NCI-H1417 treated with DMSO at 0.1 percent for 48 hours (cell line): ENCODE measurements at places on chromosomes 2 and 18.

GRCh38 chr18:25557011-25557410 is 205.0 kb upstream of the ZNF521 start:
- DNase-seq = no peak

DNA sequence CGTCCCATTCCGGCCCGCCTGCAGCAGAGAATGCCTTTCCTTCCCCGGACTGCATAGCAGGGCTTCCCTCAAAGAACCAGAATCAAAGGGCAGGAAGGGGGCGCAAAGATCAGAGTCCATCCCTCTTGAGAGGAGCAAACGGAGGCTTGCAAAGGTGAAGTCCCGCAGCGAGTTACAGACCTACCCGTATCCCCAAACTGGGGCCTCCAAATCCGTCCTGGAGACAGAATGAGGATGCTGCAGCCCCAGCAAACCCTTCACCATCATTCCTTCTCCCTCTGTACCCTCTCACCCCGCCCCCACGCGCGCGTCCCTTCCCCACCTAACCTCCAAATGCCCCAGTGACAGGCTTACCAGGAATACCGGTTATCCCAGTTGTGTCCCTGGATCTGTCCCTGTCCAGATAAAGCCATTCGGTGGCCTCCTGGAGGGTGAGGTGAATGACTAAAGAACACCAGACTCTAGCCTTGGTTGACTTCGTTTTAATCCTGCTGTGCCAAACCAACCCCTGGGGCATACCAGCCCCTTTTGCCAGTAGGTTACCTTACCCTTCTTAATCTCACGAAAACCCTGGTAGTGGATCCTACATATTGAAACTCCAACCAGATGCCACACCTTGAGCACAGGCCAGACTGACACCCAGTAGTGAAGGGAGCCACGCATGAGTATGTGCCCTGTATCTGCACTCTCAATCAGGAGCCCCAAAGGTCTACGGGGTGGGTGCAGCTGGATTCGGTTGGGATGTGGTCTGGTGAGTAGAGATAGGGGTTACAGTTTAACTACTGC is 961 bp upstream of the SLC40A1 start:
- no peak for DNase-seq

- DNase-seq = no peak
Measured at GRCh38 chr18:6052449-6052913, 157.2 kb upstream of the TMEM200C start.

GRCh38 chr2:47518497-47519146 is 115.7 kb downstream of the MSH2 start:
- no peak for DNase-seq

- no peak for DNase-seq
Measured at GRCh38 chr2:113846429-113846828, 43.5 kb upstream of the ACTR3 start.

DNA sequence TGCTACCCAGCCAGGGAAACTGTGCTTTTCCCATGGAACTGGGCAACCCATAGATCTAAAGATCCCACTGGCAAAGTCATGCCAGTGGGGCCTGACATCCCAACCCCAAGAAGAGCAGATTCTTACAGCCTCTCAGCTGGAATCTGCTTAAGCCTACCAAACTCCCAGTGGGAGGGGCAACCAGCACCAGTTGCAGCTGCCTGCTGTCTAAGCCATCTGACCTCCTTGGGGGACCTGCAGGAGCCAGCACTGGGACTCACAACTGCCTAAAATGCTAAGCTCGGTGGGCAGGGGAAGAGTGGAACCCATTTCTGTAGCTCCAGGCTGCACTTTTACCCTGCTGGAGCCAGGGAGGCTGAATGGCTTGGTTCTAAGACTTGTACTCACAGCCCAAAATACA is 770.7 kb upstream of the SLC8A1 start:
- DNase-seq = no peak

GRCh38 chr2:25273985-25274535 is 67.7 kb downstream of the DNMT3A start:
- no peak for DNase-seq

- DNase-seq = no peak
Measured at GRCh38 chr2:77629539-77629938, 107.4 kb upstream of the LRRTM4 start.

DNA sequence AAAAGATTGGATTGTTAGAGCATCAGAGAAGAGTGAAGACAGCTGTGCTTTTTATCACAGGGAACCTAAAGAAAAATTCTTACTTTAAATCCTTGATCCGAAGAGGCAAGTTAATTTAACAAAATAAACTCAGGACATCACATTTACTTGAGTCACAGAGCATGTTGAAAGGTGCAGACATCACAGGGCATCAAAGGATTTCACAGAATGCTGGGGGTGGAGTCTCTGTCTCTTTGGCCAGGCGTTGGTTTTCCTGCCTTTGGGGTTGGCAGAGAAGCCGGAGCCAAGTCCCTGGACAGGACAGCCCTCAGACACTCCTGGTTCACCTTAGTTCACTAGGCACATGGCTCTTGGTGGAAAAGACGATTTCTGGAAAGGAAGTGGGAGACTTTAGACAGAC is 56.3 kb downstream of the SH3RF3 start:
- DNase-seq = no peak

DNA sequence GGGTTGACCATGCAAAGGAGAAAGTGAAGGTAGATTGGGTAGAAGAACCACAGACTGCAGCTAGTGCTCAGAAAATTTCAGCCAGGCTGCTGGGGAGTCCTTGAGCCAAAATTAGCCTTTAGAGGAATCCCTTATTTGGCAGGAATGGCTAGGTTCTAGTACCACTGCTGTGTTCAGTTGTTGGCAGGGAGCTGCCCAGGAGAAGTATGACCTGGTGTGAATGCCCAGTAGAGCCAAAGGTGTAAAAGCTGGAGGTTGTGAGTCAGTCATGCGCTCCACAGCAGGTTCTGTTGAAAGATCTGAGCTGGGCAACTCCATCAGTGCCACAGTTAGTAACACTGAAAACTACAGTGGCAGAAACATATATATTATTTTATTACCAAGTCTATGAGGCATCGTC is 36.4 kb upstream of the TBR1 start:
- no peak for DNase-seq

GRCh38 chr2:204635478-204635877 is 90.2 kb downstream of the PARD3B start:
- no peak for DNase-seq

DNA sequence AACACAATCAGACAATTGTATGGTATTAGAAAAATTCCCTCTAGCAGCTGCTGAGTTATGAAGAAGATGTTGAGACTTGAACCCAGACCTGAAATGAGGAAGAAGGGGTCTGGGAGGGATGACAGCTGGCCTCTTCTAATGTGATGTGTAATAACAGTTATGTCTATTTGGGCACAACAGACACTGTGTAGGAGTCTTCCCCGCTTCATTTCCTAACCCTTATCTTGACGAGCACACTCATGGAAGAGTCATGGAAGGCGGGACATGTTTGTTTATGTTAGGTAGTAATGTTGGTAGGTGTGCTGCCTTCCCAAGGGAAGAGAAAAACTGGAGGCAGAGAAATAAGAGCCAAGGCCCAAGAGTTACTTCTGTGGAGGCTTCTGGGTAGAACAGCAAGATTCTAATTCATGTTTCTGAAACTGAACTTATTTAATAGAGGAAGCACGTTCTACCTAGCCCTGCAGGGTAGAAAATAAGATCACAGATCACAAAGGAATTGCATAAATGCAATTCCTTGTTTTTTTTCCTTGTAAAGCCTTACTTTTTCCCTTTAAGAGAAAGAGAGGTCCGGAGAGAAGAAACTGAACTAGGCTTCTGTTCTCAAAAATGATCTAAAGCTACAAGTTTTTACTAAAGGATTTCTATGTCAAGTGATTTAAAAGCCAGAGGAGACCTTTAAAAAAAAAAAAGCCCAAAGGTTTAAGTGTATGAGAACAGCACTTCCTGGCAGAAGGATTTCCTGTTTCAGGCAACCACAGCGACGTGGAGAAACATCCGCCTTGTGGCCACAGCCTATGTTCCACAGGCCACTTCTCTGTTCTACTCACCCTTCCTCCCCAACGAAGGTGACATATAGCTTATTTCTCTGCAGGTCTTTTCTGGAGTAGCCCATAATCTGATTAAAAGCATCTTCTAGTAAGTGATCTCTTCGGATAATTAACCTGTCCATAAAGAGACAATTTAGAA is 68.5 kb upstream of the STK17B start:
- DNase-seq = no peak

DNA sequence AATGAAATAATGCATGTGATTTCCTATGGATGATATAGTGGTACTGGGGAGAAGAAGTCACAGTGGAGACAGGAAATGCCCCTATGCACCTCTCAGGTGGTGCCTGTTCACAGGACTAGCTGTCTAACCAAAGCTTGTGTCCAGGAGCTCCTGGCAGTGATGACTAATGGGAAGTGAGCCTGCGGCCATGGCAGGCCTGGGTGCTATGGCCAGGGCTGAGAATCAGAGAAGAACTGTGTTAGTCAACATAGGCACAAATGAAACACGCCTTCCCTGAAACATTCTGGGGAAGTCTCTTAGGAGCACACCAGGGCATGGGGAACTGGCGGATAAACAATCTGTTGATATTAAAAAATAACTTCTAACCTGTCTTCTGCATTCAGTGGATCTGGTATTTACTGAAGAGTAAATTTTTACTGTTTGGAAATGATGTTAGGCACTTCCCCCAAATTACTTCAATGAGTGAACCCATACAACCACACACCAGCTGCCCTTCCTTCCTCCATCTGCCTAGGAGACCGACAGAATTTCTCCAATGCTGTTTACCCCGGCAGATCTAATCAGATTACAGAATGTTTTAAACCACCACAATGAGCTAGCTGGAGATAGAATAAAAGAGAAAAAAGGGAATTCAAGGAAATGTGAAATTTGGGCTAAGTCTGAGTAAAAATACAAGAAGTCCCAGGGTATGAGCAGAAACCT is 67.4 kb downstream of the MEP1B start:
- no peak for DNase-seq

- DNase-seq = no peak
Measured at GRCh38 chr2:174745142-174745541, 19.1 kb downstream of the CHRNA1 start.

DNA sequence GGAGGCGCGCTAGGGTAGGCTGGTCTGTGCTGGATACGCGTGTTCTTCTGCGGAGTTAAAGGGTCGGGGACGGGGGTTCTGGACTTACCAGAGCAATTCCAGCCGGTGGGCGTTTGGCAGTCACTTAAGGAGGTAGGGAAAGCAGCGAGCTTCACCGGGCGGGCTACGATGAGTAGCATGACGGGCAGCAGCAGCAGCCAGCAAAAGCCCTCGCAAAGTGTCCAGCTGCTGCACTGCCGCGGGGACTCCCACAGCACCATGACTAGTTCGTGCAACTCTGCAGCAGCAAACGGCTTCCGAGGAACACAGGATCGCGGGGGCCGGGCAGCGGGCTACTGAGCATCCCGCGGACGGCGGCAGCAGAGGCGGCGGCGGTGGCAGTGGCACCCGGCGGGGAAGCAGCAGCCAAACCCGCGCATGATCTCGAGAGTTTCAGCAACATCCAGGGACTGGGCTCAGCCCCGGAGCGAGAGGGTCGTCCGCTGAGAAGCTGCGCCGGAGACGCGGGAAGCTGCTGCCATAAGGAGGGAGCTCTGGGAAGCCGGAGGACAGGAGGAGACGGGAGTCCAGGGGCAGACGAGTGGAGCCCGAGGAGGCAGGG is 368 bp downstream of the TMEFF2 start:
- no peak for DNase-seq

- DNase-seq = no peak
Measured at GRCh38 chr2:11290211-11290610, 54.2 kb downstream of the ROCK2 start.

- DNase-seq = no peak
Measured at GRCh38 chr2:110983133-110983532, 137.6 kb upstream of the BCL2L11 start.

GRCh38 chr2:220948579-220948978 is 623.5 kb downstream of the EPHA4 start:
- no peak for DNase-seq

GRCh38 chr2:233856184-233856583 is 1.8 kb upstream of the HJURP start:
- DNase-seq = no peak

DNA sequence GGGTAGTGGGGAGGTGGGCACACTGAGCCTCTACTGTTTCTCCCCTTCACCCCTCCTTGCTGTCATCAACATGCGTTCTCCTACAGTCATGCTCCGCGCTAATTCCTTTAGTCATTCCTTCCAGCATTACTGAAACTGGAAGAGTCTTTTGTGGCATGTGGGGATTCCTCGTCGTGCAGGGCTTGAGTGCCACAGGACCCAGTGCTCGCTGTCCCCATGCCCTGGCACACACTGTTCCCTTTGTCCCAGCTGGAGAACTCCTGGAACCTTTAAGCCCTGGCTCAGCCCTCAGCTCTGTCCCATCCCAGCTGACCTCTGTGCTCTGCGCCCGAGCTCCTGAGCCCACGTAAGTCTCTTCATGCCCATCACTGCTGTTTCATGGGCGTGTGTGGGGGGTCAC is 42.1 kb downstream of the ODC1 start:
- DNase-seq = no peak

- peak; percentile 11 for DNase-seq
Measured at GRCh38 chr18:12744103-12744502, 41.3 kb downstream of the PSMG2 start.

GRCh38 chr2:165568361-165568760 is 98.9 kb downstream of the CSRNP3 start:
- DNase-seq = no peak

DNA sequence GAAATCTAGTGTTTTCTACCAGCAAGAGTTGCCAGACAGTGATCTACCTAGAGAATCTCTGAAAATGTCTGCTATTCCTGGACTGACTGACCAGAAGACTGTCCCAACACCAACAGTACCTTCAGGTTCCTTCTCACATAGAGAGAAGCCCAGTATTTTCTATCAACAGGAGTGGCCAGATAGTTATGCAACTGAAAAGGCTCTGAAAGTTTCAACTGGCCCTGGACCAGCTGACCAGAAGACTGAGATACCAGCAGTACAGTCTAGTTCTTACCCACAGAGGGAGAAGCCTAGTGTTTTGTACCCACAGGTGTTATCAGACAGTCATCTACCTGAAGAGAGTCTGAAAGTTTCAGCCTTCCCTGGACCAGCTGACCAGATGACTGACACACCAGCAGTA is 63.8 kb downstream of the ALMS1 start:
- DNase-seq = no peak

- DNase-seq = no peak
Measured at GRCh38 chr2:221680548-221680947, 108.4 kb upstream of the EPHA4 start.

DNA sequence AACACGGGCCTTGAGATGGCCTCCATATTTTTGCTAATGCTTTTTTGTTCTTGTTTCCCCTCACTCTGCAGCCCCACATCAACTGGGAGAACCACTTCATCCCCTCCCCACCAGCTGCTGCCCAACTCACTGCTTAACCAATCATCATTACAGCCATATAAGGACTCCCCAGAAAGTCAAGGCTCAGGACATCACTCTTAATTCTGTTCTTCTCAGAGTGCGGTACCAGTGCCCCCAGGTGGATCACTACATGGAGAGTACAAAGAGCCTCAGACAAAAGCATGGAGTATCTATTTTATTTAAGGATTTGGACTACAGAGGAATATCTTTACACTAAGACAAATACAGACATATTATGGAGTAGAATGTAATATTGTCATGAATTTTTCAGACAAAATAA is 340.6 kb downstream of the PAX3 start:
- DNase-seq = no peak

GRCh38 chr2:45957533-45958227 is 306.2 kb downstream of the PRKCE start:
- no peak for DNase-seq
